ENCODE measurements at places on chromosomes 5 and 9.
A peak's percentile ranks its signal among the peaks of the same experiment; 100 is the strongest.

- no peak for DNase-seq
These were observed 108.1 kb upstream of the FBXL7 start for GRCh38 chr5:15391704-15392397.

GRCh38 chr5:137470111-137470920 lies 28.8 kb downstream of the SPOCK1 start:
- DNase-seq = no peak

DNA sequence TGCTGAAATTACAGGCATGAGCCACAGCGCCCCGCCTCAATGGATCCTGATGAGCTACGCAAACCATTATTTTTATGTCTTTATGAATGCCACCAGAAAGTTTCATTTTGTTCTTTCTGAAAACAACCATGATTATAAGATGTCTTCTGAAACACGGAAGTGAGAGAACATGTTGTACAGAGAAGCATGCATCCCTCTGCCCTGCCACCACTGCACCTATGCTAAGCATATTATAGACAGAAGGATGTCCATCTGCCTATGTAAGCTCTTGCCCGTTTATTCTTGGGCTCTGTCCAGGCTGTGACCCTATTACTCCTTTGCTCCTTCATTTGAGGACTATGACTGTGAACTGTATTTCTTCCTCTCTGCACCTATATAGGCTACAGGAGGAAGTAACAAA lies 74.3 kb downstream of the GRAMD2B start:
- no peak for DNase-seq

- no peak for DNase-seq
These were observed 46.0 kb downstream of the PTPRD start for GRCh38 chr9:10566848-10567247.

DNA sequence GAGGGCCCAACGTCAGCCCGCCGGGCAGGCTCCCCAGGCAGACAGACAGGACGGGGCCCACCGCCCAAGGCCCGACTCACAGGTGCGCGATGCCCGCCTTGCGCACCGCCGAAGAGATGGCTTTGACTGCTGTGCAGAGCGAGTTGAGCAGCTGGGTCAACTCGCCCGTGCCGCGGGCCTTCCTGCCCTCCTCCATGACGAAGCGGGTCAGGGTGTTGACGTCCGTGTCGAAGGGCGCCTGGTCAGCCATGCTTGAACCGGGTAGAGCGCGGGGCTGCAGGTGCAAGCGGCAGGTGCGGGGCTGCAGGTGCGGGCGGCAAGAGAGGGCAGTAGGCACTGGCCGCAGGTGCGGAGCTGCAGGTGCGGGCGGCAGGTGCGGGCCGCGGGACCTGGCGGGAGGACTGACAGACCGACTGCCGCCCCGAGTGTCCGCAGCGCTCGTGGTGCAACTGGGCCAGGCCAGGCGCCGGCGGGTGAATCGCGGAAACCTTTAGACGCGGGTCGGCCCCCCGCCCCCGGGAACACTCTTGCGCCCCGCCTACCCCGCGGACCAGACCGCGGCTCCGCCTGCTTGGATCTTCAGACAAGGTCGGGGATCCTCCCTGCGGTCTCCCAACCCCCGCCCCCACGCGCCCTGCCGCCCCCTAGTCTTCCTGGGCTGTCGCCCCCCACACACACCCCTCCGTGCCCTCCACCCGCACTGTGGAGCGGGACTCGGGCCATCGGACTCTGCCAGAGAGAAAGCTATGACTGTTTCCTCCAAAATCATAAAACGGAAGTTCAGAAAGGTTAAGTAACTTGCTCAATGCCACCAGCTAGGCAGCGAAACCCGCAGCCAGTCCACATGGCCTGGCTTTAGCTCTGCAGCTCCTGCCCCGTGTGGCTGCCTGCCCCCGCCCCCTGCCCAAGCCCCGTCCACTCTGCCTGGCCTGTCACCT lies at the start of gene FBP1:
Gene FBP1, minus strand, starts transcription at position 458 of the 938 bp plus-strand sequence. Its CDS starts 208 bp downstream, at position 250.
- peak; percentile 19 for DNase-seq

GRCh38 chr5:93209476-93209875 lies 371.5 kb downstream of the NR2F1-AS1 start:
- DNase-seq = no peak

GRCh38 chr9:14140096-14140697 lies 173.7 kb downstream of the NFIB start:
- DNase-seq = no peak

DNA sequence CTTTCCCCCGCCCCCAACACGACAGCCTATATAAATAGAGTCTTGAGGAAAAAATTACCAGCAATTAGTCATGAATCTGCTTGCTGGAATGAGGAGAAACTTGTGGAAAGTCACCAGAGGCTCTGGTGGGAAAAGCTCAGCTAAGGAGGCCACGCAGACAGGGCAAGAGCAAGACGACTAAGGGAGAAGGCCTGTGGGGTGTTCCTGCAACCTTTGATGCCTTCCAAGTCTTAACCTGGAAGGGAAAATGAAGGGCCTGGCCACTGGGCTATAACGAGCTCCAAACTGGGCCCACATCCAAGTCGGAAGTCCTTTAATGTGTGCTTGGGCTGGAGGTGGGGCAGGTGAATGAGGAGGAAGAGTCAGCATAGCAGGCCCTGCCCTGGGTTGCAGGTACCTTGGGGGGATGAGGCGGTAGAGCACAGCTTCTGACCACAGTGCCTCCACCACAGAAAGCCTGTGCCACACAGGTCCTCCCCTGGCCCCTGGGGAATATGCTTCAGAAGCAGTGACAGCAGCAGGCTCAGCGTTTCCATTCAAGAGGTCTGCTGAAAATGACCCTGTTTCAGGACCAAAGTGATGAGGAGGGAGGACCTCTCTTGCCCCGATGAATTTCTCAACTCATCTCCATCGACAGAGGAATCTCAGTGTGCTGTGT lies 92.8 kb upstream of the LRRTM2 start:
- DNase-seq = no peak

- no peak for DNase-seq
These were observed 3.4 kb upstream of the FLT4 start for GRCh38 chr5:180652771-180653170.

All from stimulated activated CD8-positive, alpha-beta memory T cell treated with anti-CD3 and anti-CD28 coated beads, Interleukin-4, amount 100 ng/mL, for 1 hour (primary cell).